ENCODE measurements at places on chromosomes 4 and X. TPM values are rescaled to one million over a fixed set of nuclear protein-coding genes. Genes with fewer than 3 reads are reported as not detected.
A peak's percentile ranks its signal among the peaks of the same experiment; 100 is the strongest.

- no peak for DNase-seq
- no peak overlapping the region for H3K27ac ChIP-seq
- H3K4me1 ChIP-seq = no peaks in the 10 kb centered on the region
- no peaks in the 10 kb centered on the region for H3K27me3 ChIP-seq
- no peak overlapping the region for H3K4me3 ChIP-seq
Measured at GRCh38 chr4:163582703-163583102, 88.2 kb downstream of the TMA16 start.

GRCh38 chr4:95156452-95156765, 392.4 kb downstream of the UNC5C start:
- no peaks in the 10 kb centered on the region for H3K27me3 ChIP-seq
- no peak overlapping the region for H3K27ac ChIP-seq

- no peak overlapping the region for H3K27ac ChIP-seq
- DNase-seq = no peak
Measured at GRCh38 chr4:141548791-141549190, 87.6 kb upstream of the IL15 start.

- DNase-seq = no peak
- H3K36me3 ChIP-seq = no peaks in the 10 kb centered on the region
- peaks cover 39% of the 10 kb centered on the region for H3K4me1 ChIP-seq
- H3K27ac ChIP-seq = no peak overlapping the region
Measured at GRCh38 chr4:7388627-7389026, 46.1 kb downstream of the PSAPL1 start.

Gene NAA11
- not detected for total RNA-seq

Gene GYPB
- not detected for total RNA-seq

- DNase-seq = no peak
- H3K4me1 ChIP-seq = no peaks in the 10 kb centered on the region
- no peaks in the 10 kb centered on the region for H3K27me3 ChIP-seq
- H3K4me3 ChIP-seq = no peak overlapping the region
- no peak overlapping the region for H3K27ac ChIP-seq
- no peaks in the 10 kb centered on the region for H3K36me3 ChIP-seq
Measured at GRCh38 chrX:124476562-124476961, 130.2 kb downstream of the SH2D1A start.

GRCh38 chr4:152509595-152510225, 26.2 kb downstream of the FBXW7 start:
- H3K27ac ChIP-seq = no peak overlapping the region
- no peaks in the 10 kb centered on the region for H3K36me3 ChIP-seq
- peaks cover 9% of the 10 kb centered on the region for H3K4me1 ChIP-seq
- DNase-seq = no peak
- H3K4me3 ChIP-seq = no peak overlapping the region

Gene PRIMPOL
- total RNA-seq = 19.2 TPM

DNA sequence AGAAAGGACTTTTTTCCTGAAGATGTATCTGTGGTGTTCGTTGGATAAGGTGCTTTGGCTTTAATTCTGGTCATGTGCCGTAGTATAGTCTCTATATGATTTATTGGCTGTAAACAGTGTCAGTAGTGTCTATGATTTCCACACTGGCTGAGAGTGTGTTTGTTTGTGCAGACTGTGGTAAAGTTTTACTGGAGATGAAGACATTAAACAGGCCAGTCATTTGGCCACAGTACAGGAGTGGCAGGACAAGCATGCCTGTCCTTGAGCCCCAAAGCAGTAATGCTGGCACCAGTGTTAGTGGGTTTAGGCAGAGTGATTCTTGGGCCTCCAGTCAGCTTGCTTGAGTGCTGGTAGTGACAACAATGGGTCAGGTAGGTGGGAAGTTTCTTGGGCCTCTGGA, 1023.9 kb upstream of the GRID2 start:
- no peaks in the 10 kb centered on the region for H3K36me3 ChIP-seq
- no peak overlapping the region for H3K4me3 ChIP-seq
- H3K27ac ChIP-seq = no peak overlapping the region
- H3K27me3 ChIP-seq = no peaks in the 10 kb centered on the region

DNA sequence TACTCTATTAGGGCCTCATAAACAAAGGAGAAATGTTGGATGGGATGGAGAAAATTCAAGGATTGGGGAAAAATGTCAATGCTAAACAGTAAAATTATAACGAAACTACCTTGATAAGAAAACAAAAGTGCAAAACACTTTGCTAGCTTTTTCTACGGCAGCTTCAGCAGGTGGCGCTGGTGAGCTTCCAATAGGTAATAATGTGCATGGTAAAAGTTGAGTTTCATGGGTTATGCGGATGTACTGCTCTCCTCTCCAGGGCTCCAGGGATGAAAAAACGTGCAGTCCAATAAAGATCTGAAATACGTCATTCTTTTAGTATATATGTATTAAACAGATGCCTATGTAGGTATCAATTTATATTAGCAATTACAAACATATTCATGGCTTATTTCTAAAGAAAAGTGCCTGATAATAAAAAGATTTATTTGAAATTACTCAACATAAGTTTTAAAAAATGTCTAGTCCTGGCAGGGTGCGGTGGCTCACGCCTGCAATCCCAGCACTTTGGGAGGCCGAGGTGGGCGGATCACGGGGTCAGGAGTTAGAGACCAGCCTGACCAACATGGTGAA, 239.6 kb downstream of the GRXCR1 start:
- H3K27ac ChIP-seq = no peak overlapping the region
- DNase-seq = peak; percentile 16
- H3K36me3 ChIP-seq = no peaks in the 10 kb centered on the region
- no peaks in the 10 kb centered on the region for H3K27me3 ChIP-seq
- H3K4me3 ChIP-seq = no peak overlapping the region
- no peaks in the 10 kb centered on the region for H3K4me1 ChIP-seq

DNA sequence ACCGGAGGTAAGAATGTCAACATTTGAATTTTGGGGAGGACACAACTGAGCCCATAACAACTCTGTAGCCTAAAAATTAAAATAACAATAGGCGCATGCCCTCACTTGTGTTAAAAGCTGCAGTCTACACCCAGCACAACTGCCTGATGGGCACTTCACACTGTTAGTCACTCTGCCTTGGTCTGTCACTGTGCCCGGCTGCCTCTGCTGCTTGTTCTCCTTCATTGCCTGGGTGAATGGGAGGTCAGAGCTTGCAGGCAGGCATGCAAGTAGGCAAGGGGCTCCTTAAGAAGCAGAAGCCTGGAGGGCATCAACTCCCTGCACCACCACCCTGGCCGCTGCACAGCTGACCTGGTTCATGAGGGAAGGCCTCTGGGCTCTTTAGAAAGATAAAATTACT, 374.8 kb downstream of the MID1IP1 start:
- no peaks in the 10 kb centered on the region for H3K36me3 ChIP-seq
- H3K27ac ChIP-seq = no peak overlapping the region
- no peak for DNase-seq
- H3K4me1 ChIP-seq = peaks cover 5% of the 10 kb centered on the region

DNA sequence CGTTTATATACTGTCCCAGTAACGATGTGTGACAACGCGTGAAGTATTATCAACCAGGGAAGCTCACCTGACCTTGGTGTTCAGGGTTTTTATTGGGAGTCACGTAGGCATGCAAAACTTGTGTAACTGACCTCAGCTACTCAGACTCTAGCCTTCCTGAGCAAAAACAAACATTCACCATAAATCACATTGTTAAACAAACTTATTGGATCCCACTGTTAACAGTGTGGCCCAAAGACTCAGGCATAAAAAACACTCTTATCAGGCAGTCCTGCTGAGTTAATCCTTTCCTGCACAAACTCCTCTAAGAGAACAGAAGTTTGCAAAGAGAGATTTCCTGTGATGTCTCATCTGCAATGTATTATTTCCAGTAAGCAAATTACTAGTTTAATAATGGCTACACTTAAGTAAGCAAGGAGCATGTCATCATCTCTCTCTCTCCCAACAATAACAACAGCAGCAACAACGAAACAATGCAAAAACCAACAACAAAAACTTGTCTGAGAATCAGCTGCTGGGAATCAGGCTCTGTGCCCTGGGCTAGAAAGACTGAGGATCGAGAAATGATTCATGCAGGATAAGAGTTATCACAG, 12.0 kb downstream of the GAGE1 start:
- H3K36me3 ChIP-seq = no peaks in the 10 kb centered on the region
- H3K4me3 ChIP-seq = no peak overlapping the region
- no peaks in the 10 kb centered on the region for H3K4me1 ChIP-seq
- H3K27me3 ChIP-seq = no peaks in the 10 kb centered on the region
- DNase-seq = no peak
- no peak overlapping the region for H3K27ac ChIP-seq

- no peak overlapping the region for H3K4me3 ChIP-seq
- H3K27ac ChIP-seq = no peak overlapping the region
- no peak for DNase-seq
Measured at GRCh38 chrX:19785647-19786046, 101.8 kb downstream of the SH3KBP1 start.

Gene PABPC1L2B
- not detected for total RNA-seq

GRCh38 chr4:173311368-173311767, 22.8 kb downstream of the HMGB2 start:
- H3K36me3 ChIP-seq = peaks cover 59% of the 10 kb centered on the region
- DNase-seq = no peak
- H3K27ac ChIP-seq = no peak overlapping the region
- H3K4me1 ChIP-seq = no peaks in the 10 kb centered on the region

DNA sequence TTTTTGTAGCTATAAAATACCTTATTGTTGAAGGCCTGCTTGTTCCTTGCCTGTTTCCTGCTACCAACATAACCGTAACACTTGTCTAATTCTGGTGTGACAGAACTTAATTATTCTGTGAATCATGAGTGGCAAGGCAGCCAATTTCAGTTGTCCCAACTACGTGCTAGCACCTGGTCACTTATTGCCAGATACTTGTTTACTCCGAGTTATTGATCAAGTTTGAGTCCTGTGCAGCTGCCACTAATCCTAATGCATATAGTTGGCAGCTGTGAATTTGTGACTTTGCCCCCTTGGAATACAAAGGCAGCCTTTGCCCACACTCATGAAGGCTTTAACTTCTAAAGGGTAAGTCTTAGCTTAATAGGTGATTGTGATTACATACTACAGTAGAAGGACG, 7.8 kb upstream of the RNF128 start:
- no peaks in the 10 kb centered on the region for H3K27me3 ChIP-seq
- H3K4me1 ChIP-seq = no peaks in the 10 kb centered on the region
- no peak for DNase-seq
- H3K36me3 ChIP-seq = no peaks in the 10 kb centered on the region

Gene SHOX
- not detected for total RNA-seq

DNA sequence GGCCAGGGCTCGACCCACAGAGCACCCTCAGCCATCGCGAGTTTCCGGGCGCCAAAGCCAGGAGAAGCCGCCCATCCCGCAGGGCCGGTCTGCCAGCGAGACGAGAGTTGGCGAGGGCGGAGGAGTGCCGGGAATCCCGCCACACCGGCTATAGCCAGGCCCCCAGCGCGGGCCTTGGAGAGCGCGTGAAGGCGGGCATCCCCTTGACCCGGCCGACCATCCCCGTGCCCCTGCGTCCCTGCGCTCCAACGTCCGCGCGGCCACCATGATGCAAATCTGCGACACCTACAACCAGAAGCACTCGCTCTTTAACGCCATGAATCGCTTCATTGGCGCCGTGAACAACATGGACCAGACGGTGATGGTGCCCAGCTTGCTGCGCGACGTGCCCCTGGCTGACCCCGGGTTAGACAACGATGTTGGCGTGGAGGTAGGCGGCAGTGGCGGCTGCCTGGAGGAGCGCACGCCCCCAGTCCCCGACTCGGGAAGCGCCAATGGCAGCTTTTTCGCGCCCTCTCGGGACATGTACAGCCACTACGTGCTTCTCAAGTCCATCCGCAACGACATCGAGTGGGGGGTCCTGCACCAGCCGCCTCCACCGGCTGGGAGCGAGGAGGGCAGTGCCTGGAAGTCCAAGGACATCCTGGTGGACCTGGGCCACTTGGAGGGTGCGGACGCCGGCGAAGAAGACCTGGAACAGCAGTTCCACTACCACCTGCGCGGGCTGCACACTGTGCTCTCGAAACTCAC, 3.6 kb downstream of the MID1IP1 start:
- H3K36me3 ChIP-seq = no peaks in the 10 kb centered on the region
- peak overlapping the region; percentile 61 for H3K4me3 ChIP-seq
- H3K27ac ChIP-seq = peak overlapping the region; percentile 94
- no peaks in the 10 kb centered on the region for H3K4me1 ChIP-seq
- no peaks in the 10 kb centered on the region for H3K27me3 ChIP-seq

- no peaks in the 10 kb centered on the region for H3K4me1 ChIP-seq
- no peaks in the 10 kb centered on the region for H3K27me3 ChIP-seq
- no peaks in the 10 kb centered on the region for H3K36me3 ChIP-seq
Measured at GRCh38 chr4:126440297-126440696, 1125.5 kb downstream of the FAT4 start.

Gene TRMT44
- total RNA-seq = 63.2 TPM

Gene FGG
- total RNA-seq = not detected

DNA sequence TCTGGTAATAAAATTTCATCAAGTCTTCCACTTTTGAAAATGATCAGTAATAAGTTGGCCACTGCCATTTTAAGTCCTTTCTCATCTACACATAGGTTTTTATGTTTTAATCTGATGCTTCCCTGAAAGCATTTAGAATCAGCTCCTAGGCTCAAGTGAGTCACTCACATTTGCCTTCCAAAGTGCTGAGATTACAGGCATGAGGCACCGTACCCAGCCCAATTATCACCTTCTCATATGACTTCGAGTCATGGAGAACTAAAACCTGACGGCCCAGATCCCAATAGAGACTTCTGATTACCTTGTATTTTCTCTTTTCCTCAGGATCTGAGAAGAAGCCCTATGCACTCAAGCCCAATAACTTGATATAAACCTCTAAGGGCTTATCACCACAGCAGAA, 140.8 kb downstream of the OPHN1 start:
- H3K4me3 ChIP-seq = no peak overlapping the region
- H3K27ac ChIP-seq = no peak overlapping the region
- H3K27me3 ChIP-seq = no peaks in the 10 kb centered on the region
- no peak for DNase-seq

Gene SPATA4
- total RNA-seq = 0.21 TPM

- H3K4me1 ChIP-seq = no peaks in the 10 kb centered on the region
- no peaks in the 10 kb centered on the region for H3K36me3 ChIP-seq
- H3K27me3 ChIP-seq = no peaks in the 10 kb centered on the region
- no peak overlapping the region for H3K27ac ChIP-seq
Measured at GRCh38 chr4:177118596-177118995, 191.1 kb upstream of the NEIL3 start.

Gene STOX2
- total RNA-seq = 20.1 TPM

GRCh38 chrX:69155786-69156520, 9.3 kb downstream of the PJA1 start:
- H3K27me3 ChIP-seq = peaks cover 15% of the 10 kb centered on the region
- peaks cover 33% of the 10 kb centered on the region for H3K4me1 ChIP-seq
- DNase-seq = no peak
- no peaks in the 10 kb centered on the region for H3K36me3 ChIP-seq
- H3K27ac ChIP-seq = no peak overlapping the region
- H3K4me3 ChIP-seq = no peak overlapping the region
